CD8-positive, alpha-beta T cell (primary cell): ENCODE measurements at places on chromosomes 2 and 18.

DNA sequence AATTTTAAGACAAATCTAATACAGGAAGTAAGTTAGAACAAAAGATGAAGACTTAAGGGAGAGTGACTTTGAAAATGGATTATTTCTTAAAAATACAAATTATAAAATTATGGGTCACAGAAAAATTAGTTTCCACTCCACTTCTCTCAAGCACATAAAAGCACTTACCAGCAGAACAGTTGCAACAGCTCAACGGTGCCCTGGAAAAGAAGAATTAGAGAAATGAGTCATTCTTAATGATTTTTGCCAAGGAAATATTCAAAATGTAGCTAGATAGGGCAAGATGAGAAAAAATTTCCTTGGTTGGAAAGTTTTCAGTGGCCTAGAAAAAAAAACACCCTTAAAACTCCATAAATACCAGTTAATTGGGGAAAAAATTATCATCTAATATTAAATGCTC lies 2185.6 kb upstream of the CELF4 start:
- no peak for DNase-seq

GRCh38 chr2:180542511-180542910 lies 437.9 kb upstream of the UBE2E3 start:
- no peak for DNase-seq

DNA sequence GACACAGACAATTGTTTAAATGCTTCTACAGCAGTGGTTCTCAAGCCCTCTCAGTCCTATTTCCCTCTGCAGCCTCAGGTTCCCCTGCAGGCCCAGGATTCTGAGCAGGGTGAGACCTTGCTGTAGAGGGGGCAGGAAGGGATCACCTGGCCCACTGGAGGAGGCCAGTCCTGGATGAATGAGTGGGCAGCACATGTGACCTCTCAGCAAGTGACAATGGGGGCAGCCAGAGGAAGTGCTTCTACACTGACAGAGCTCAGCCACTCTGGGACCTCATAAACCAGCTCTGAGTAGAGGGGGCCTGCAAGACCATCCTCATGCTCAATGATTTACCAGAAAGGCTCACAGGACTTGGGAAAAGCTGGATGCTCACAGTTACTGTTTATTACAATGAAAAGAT lies 63.2 kb downstream of the ASB1 start:
- DNase-seq, result no peak

GRCh38 chr18:11785444-11786055 lies 65.7 kb upstream of the CHMP1B start:
- DNase-seq, result no peak

DNA sequence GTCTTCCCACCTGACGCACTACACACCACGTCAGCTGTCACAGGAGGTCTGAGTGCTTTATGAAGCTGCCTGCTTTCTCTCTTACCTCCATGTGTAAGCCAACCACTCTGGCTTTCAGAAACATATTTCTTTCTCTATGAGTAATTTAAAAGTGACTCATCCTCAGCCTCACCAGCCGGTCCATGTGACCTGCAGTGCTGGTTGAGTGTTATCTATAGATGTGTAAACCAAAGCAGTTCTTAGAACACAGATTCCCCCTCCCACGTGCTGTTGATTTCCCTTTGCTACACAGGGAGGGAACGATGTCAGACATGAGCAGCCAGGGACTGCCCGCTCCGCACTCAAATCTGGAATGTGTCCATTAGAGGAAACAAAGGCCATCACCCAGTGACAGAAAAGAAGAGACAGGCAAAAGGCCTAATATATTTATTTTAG lies 157.8 kb downstream of the BCL2 start:
- peak; percentile 81 for DNase-seq

DNA sequence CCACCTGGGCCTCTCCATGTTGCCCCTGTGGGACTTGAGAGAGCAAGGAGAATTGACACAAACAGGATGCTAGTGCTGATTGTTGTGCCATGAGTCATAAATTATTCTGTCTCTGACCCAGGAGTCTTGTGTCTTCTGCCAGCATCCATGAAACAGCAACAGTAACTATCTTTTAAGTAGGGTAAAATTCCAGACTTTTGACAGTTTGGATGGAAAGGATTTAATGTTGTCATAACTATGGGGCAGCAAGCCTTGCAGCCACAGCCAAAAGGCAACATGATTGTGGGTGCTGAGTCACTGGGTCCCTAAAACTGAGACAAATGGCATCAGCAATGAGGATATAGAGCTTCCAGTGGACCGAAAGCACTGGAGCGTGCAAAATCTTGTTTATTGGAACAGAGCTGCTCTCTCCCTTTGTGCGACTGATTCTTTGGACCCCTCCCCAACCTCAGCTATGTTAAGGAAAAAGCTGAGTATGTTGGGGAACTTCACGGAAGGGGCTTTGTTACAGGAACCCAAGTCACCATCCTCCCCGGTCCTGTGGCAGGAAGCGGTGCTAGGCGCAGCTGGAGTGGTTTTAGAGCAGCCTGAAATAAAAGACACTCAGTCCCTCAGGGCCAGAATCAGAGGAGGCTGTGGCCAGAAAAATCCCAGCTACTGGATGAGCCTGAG lies 9.6 kb upstream of the ITPRIPL1 start:
- peak; percentile 22 for DNase-seq
